ENCODE measurements at places on chromosomes 1 and 21.
A peak's percentile ranks its signal among the peaks of the same experiment; 100 is the strongest.

GRCh38 chr1:89363196-89363595, 663 bp upstream of the GBP6 start:
- no peak for DNase-seq

GRCh38 chr1:25435397-25436108, 4.9 kb downstream of the MACO1 start:
- DNase-seq: no peak

GRCh38 chr1:47618830-47619229, 181.0 kb downstream of the FOXD2 start:
- no peak for DNase-seq

- DNase-seq: no peak
Observed at GRCh38 chr1:89347296-89347695, 16.6 kb upstream of the GBP6 start.

DNA sequence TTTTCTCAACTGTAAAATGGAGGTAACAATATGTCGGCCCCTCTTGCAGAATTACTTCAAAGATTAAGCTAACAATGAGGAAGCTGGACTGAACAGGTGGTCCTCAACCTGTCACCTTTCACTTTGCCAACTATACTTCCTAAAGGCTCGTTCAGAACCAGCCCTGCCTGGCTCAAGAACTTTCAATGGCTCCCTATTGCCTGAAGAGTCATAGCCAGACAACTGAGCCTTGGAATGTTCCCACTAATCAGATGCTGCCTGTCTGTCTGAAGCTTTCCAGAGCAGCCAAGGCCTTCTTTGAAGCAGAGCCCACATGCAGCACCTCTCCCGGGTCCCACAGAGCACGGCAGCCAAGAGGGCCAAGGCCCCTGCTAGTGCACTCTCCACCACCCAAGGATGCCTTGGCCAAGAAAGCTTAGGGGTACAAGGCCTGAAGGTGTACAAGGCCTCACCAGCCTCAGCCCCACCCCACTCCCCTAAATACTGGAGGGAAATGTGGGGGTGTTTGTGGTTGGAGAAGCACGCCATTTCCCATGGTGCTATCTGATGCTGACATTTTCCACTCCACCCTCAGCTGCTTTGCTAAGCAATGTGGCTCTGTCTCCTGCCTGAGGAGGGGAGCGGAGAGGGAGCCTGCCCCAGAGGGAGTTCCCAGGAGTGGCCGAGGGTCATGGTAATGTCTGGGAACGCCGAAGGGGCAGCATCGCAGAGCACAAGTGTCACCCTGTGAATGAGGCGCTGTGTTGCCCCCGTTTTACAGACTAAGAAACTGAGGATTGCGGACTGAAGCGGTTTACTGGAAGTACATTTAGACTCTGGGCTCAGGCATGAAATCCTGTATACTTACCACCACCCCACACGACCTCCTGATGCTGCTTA, 8.2 kb upstream of the LAPTM5 start:
- DNase-seq: no peak

DNA sequence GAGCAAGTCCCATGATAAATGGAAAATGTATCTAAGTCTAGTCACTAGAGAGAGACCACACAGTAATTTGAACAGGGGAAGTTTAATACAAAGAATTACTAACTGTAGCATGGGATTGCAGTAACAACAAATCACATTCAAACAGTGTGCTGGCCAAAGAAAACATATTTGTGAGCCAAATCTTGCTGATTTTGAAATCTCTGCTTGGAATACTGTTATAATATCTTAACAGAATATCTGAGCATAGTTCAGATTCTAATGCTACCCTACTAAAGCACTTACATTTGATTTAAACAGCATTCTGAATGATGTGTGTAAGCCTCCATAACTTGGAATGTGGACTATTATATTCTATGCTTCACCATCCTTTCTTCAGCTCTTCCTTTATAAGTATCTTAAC, 270.0 kb upstream of the BRINP3 start:
- no peak for DNase-seq

- DNase-seq: no peak
Observed at GRCh38 chr1:15262706-15263105, 15.7 kb downstream of the FHAD1 start.

GRCh38 chr1:17165823-17166222, 39.1 kb upstream of the PADI1 start:
- no peak for DNase-seq

- DNase-seq: no peak
Observed at GRCh38 chr1:34975771-34976170, 9.4 kb downstream of the TMEM35B start.

GRCh38 chr1:25958465-25958864, 39.4 kb downstream of the PAFAH2 start:
- DNase-seq: no peak

DNA sequence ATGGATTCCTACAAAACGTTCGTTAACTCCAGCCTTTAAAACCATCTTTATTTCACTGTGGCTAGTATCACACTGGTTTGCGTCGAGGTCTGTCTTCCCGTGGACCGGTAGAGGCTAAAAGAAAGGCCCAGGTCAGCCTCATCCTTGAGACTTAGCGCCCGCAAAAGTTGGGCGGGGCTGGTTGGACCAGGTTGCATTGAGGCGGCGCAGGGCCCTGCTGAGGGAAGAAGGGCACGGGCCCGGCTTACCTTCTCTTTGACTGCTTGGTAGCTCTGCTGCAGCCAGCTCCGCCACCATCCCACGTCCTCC, 455 bp downstream of the BSDC1 start:
- no peak for DNase-seq

- no peak for DNase-seq
Observed at GRCh38 chr1:116287341-116288200, 85.5 kb upstream of the ATP1A1 start.

- DNase-seq: no peak
Observed at GRCh38 chr1:225654277-225654597, 1.3 kb upstream of the ENAH start.

- DNase-seq: peak; percentile 13
Observed at GRCh38 chr1:198556971-198557370, 16.5 kb upstream of the ATP6V1G3 start.

DNA sequence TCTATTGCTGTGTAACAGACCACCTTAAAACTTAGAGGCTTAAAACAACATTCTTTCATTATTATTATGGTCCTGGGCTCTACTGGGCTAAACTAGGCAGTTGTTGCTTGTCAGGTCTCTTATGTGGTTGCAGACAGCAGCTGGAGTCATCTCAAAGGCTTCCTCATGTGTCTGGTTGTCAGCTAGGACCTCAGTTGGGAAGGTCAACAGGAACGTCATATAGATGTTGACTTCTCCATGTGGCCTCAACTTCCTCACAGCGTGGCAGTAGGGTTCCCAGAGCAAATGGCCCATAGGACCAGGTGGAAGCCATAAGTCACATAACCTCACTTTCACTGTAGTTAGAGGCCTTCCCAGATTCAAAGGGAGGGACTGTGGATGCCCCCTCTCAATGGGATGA, 15.4 kb upstream of the MEF2D start:
- DNase-seq: no peak

- no peak for DNase-seq
Observed at GRCh38 chr1:3334366-3334765, 120.1 kb upstream of the ARHGEF16 start.

- no peak for DNase-seq
Observed at GRCh38 chr1:79638382-79638781, 631.9 kb upstream of the ADGRL4 start.

- no peak for DNase-seq
Observed at GRCh38 chr1:80450711-80451110, 1350.0 kb upstream of the ADGRL2 start.

GRCh38 chr1:1373815-1374588, 1.0 kb downstream of the AURKAIP1 start:
- no peak for DNase-seq

DNA sequence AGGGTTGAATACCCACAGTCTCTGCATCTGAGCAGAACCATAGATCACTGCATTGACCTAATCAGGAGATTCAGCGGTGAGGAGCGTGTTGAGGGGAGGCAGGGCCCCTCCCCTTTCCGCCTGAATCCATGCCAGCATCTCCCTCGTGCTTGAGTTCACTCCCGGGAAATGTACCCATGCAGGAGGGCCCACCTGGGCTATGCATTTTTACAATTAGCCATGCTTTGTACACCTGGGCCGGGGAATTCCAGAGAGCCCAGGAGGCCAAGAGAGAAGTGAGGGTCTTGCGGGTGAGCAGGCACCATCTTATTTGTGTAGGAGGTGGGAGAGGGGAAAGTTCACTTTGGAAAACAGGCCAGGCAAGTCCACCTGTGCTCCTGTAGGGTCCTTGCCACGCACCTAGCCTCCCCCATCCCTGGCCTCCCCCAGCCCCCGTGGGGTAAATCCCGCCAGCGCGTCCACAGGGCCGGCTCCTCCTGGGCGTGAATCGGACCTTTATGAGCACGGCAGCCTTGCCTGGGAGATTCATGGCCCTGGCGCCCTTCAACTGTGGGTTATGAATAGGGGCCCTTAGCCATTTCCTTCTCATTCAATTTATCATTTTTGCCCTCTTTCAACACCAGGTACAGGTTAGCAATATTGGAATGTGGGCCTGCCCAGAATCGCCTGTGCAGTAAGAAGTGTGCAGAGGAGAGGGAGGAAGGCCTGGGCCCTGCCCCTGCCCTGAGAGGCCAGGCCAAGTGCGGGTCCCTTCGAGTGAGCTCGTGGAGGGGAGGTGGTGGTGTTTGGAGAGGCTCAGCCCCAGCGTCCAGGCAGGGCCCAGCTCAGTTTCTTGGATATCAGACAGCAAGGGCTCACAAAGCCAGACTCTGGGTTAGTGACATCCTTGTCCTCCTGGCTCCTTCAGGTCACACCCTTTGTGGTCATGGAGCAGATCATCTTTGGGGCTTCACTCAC, 84.4 kb upstream of the ACTRT2 start:
- no peak for DNase-seq

- no peak for DNase-seq
Observed at GRCh38 chr1:206545351-206545750, 38.0 kb downstream of the RASSF5 start.

Data from stimulated activated CD4-positive, alpha-beta T cell treated with anti-CD3 and anti-CD28 coated beads, Interleukin-15, amount 100 ng/mL, for 1 hour (primary cell).